Stimulated activated CD4-positive, alpha-beta T cell treated with anti-CD3 and anti-CD28 coated beads, Interleukin-1b, Interleukin-23, amount 100 ng/mL, for 48 hours (primary cell): ENCODE measurements at places on chromosomes 7 and 10.
A peak's percentile ranks its signal among the peaks of the same experiment; 100 is the strongest.

DNA sequence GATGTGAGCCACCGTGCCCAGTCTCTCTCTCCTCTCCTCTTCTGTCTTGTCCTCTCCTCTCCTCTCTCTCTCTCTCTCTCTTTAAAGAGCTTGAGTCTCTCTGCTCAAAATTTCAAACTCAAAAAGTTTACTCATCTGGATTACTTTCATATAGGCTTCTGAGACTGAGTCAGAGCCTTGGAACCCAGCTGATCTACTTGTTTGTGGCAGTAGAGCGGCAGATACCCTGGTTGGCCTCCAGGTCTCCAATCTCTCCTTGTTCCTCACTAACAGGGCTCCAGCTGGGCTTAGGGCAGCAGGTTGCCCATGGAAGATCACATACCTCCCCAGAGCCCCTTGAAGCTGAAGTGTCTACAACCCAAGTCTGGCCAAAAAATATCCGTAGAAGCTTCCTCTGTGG is 51.0 kb downstream of the HHEX start:
- DNase-seq = no peak

- DNase-seq = no peak
These were observed 11.6 kb upstream of the BNIP3 start for GRCh38 chr10:131993275-131993674.

DNA sequence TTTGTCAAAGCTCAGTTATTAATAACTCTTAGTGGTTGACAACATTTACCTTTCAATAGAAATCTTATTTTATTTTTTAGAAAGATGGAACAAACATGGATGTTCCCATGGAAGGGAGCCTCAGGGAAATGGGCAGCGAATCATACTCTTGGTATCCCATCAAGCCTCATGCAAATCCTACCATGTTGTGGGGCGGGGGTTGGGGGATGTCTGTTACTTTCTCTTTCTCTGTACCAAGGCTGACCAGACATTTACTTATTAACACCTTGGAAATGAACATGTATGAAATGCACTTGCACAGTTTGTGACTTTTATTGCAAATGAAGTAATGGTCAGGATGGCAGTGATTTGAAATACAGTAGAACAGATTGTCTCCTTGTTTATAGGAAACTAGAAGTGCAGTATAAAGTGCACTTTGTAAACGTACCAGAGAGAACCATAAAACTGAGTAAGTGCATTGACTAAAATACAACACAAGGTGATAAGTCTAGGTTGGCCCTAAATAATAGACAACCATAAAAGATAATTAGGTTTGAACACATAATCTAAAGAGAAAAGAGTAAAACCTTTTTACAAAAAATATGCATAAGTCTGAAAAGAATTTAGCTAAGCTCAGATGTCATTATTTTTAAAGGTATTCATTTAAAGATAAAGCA is 32.4 kb downstream of the SEMA3D start:
- no peak for DNase-seq

DNA sequence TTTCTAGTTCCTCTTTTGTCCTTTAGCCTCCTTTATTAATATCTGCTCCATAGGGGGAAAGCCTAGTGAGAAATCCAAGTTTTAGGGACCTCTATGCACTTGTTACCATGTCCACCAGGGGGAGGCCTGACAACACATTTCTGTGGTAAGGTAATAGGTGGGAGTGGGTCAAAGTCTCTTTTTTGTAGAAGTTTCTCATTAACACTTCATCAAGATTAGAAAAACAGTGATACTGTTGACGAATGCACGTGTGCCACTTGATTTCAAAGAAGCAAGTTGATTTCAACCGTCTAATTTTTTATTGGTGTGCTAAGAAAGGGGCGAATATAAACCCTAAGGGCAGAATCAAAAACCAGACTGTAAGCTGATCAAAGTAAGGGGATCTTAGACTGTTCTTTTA is 30.6 kb downstream of the CISD1 start:
- peak; percentile 52 for DNase-seq

DNA sequence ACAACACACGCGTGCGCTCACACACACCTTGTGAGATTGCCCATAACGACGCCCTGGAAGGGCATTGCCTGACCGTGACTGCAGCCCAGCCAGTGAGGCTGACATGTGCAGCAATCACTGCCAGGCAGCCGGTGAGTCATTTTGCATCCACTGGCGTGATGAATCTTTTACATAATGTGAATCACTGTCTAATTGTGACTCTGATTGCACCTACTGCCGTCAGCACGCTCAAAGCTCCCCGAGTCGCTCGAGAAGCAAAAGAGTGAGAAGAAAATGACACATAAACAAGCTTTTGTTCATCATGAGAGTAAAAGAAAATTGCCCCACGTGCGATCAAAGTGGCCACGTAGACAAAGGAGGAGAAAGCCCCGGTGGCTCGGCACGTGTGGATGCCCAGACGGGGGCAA is 117.4 kb upstream of the PFKP start:
- peak; percentile 83 for DNase-seq

DNA sequence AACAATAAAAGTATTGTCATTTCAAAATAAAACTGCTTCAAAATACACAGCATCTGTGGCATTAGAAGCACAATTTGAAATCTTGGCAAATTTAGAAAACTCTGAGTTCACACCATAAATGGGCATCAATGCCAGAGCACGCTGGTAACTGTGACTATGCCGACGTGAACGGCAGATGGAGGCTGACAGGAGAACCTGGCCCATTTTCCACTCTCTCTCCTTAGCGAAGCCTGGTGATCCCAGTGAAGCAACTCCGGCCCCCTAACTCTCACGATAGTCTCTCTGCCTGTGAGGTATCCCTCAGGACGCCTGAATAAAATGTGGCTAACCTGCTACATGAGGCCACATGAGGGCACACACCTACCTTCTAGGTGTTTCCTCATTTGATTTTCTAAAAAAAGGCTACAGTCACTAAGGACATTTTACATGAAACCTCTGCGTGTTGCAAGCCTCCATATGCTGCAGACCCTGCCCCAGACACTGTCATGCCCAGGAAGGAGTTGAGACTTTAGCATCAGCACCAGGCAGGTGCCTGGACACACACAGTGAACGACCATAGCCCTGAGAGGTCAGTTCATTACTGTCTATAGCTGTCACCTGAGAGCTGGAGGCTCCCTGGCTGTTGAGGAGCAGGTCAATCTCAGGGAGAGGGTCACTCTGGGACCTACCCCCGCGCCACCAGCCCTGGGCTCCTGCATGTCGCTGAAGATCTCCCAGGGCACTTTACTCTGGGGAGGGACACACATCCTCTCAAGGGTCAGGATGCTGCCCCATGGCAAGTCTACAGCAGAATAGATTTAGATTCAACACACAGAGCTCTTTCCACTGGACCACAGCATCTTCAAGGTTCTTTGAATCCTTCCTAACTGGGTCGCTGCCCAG is 62.9 kb upstream of the CAMK2B start:
- no peak for DNase-seq

DNA sequence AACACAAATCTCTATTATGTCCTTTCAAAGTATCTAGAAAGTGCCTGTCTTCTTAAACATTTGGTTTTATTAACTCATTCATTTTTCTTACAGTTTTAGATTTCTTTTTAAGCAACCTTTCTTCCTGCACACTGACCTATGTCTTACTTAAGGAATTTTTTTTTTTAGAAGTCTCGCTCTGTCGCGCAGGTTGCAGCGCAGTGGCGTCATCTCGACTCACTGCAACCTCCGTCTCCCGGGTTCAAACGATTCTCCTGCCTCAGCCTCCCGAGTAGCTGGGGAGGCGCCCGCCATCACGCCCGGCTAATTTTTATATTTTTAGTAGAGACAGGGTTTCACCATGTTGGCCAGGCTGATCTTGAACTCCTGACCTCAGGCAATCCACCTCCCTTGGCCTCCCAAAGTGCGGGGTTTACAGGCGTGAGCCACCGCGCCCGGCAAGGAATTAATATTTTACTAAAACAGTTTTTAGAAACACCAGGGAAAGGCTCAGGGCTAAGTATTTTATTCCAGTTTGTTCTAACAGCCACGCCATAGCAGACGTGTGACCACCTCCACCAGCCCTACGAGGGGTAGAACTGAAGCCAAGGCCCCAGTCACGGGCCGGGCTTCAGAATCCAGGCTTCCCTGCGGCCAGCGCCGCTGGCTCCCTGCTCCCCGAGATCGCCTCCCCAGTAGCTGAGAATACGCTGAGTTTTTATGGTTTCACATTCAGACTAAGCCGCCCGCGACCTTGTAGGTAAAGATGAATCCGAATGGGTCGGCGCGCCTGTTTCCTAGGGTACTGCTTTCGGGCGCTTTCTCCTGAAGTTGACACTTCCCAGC is 941 bp upstream of the LUC7L2 start:
- DNase-seq = peak; percentile 60

DNA sequence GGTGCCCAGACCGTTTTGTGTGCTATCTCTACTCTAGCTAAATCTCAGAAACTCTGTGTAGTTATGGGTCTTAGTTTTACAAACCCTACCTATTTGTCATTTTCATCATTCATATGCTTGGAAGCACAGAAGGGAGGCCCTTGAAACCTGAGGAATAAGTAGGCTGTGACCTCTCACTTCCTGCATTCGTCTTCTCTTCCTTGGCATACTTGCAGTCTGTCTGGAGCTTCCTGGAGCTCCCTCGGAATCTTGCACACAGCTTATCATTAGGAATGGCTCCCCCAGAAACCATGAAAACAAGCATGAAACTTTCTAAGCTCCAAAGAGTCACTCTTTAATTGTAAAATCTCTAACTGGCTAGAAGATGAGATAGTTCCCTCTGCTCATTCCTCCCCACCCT is 376.9 kb upstream of the MYO3A start:
- DNase-seq = no peak

- DNase-seq = no peak
These were observed 109.8 kb upstream of the NOBOX start for GRCh38 chr7:144513334-144513733.

DNA sequence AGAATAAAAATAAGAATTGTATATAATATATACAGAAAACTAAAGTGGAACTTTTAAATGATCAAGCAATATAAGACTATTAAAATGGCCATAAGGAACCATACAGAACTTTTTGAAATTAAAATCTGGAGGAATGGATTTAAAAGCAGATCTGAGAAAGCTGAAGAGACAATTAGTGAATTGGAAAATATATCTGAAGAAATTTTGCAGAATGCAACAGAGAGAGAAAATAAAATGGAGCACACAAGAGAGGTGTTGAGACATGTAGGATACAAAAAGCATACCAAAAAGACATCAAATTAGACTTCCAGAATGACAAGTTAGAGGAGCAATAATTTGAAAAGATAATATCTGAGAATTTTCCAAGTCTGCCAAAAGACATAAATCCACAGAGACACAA is 169.6 kb downstream of the VTI1A start:
- no peak for DNase-seq

DNA sequence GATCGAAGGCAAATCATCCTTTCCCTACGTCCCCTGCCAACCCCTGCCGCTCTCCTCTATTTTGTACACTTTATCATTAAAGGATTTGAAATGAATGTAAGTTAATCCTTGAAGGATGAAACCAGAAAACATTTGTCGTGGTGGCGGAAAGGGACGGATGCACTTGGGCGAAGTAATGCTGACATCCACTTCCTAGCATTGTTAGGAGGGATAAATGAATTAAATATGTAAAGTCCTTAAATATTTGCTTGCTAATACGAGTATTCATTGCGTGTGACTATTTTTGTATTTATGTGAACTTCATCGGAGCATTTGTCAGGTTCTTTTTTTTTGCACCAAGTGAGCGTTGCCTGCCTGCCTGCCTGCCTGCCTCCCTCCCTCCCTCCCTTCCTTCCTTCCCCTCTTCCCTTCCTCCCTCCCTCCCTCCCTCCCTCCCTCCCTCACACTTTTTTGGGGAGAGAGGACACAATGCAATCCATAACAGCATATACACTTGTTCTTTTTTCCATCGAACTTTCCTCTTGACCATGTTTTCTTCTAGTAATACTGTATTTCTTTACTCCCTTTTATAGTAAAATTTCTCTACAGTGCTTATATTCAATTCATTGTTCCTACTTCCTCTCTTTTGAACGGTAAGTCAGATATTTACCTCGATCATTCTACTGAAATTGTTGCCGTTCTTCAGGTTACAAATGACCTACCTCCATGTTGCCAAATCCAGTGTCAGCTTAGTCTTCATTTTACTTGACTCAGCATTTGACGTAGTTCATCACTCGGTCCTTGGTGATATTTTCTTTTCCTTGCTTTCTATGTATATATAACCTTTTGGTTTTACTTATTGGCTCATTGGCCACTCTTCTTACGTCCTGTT is 831 bp downstream of the CCDC7 start:
- no peak for DNase-seq

DNA sequence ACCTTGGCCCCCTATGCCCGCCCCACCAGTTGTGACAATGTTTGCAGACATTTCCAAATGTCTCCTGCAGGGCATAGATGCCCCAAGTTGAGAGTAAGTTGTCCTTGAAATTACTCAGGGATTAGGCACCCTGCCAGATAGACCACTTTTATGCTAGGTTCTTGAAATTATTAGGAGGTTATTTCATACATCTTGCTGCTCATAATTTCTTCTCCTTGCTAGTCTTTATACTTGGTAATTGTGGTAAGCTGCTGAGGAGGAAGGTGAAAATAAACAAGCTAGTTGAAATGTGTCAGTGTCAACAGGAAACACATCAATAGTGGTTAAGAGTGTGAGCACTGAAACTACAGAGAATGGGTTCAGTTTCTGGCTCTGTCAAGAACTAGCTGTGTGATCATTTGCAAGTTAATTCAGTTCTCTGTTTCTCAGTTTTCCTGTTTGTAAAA is 63.7 kb upstream of the AOAH start:
- DNase-seq = no peak

DNA sequence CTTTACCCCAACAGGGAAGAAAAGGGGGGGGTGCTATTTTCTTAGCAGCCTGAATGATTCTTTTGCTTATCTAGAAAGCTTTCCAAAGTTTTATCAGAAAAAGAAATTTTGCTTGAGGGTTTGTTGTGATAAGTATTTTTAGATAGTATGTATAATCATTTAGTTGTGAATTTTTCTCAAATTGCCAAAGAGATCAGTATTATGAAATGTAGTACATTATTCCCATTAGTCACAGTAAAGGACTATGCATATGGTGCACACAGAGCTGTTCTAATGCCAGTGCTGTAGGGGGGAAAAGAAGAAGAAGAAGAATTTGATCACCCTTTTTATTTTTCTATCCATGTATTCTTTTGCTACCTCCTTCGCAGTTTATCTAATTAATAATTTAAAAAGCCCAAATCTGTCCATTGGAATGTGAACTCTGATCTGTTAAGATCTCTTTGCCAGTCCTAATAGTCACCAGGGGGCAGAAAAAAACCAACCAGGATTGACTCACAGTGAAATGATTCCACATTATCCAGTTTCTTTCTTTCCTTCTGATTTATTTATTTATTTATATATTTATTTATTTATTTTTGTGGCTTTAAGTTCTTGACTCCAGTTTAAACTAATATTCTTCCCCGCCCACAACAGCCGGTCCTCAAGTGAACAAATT is 4.7 kb downstream of the RBM20 start:
- DNase-seq = no peak

DNA sequence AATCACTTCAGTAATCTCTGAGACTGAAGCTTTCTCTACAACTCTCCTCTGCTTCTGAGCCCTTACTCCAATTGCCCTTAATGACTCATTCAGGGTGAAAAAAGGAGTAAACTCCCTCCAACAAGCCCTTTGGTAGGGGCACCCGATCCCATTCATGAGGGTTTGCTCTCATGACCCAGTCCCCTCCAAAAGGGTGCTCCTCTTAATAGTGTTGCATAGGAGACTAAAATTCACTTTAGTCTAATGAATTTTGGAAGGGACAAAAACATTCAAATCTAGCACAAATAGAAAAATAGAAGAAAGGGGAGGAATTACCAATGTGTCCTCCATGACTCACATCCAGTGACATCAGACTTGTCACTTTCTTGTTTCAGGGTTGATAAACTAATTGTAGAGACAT is 66.2 kb upstream of the CCNY start:
- no peak for DNase-seq
